Putamen (tissue), 1 donor: ENCODE measurements at places on chromosomes 7 and 10.
A peak's percentile ranks its signal among the peaks of the same experiment; 100 is the strongest.

DNA sequence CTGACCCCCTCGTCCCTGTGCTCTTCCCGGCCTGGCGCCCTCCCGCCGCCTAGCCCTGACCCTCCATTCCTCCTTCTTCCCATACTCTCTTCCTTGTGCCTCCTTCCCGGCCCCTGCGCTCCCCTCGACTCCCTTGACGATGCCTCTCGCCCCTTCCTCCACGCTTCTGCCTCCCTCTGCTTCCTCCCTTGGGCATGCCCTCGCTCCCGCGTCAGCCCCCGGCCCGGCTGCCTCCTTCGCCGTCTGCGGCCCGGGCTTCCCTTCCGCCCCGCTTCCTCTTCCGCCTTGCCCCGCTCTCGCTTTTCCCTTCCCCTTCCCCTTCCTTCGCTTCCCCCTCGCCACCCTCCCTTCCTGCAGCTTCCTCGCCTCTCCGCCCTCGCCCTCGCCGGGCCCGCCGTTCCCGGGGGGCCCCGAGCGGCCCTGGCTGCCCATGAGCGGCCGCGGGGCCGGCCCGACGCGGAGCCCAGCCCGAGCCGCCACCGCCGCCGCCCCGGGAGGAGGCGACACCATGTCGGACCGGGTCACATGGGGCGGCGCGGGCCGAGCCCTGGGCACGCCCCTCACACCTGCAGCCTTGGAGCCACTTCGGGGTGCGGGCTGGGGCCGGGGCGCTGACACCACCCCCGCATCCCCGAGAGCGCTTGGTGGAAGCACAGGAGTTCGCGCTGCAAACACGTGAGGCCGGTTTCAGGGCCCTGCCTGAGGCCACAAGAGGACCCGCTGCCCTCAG, at the start of gene FBXW4:
Gene FBXW4, minus strand, starts transcription at position 497 of the 730 bp plus-strand sequence. Its CDS starts 65 bp downstream, at position 432.
- DNase-seq: peak; percentile 41

GRCh38 chr10:88979153-88979562, 11.4 kb upstream of the FAS start:
- no peak for DNase-seq

DNA sequence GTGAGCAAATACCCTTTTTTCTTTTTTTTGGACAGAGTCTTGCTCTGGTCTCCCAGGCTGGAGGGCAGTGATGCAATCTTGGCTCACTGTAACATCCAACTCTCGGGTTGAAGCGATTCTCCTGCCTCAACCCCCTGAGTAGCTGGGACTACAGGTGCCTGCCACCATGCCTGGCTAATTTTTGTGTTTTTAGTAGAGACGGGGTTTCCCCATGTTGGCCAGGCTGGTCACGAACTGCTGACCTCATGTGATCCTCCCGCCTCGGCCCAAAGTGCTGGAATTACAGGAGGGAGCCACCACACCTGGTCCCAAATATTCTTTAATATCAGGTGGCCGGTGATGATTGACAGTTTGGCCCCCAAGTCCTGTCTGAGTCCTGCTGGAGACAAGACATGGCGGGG, 6.6 kb downstream of the LAT2 start:
- no peak for DNase-seq

DNA sequence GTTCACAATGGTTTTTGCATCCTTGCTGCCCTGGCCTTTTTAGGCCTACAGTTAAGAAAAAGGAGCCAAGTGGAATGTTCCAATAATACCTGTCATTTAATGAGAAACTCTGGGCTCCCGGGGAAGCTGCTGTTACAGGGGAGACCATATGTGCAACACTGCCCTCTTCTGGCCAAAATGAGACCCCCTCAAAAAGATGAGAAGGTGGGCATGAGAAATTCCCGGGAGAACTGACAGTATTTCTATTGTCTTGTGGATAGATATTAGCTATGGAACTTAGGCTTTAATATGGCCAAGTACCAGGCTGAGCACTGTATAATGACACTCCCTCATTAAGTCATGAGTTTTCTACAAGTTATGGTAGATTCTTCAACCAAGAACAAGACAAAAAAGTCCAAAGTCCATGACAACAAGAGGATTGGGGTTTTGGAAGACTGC, 99.4 kb downstream of the CCDC3 start:
- no peak for DNase-seq

- DNase-seq: peak; percentile 96
These were observed 24.8 kb downstream of the FAM53B start for GRCh38 chr10:124719213-124719851.

GRCh38 chr7:27606270-27607209, 56.1 kb downstream of the HIBADH start:
- no peak for DNase-seq

DNA sequence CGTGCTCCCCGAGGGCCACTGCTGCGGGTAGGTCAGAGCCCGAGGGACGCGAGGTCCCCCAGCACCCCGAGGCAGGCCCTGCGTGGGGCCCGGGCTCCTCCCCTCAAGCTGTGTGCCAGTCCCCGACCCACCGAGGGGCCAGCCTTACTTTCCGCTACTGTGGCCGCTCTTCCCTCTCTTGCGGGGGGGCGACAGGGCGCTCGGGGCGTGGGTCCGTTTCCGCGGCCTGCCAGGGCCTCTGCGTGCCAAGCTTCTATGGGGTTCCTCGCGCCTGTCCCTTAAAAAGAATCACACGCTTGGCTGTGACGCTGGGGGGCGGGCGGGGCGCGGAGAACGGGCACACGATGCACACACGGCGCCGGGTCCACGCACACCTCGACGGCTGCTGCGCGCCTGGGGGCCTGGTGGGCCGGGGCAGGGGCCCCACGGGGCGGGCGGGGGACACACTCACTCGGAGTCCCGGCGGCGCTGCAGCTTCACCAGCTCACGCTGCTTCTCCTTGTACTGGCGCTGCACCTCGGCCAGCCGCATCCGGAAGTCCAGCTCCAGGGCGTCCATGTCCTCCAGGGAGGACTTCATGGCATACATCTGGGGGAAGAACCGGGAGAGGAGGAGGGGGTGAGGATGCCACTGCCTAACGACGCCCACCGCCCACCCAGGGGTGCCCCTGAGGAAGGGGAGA, 62.0 kb downstream of the TNRC18 start:
- DNase-seq: no peak

- no peak for DNase-seq
These were observed 42.7 kb upstream of the LAMB1 start for GRCh38 chr7:108045669-108046068.

DNA sequence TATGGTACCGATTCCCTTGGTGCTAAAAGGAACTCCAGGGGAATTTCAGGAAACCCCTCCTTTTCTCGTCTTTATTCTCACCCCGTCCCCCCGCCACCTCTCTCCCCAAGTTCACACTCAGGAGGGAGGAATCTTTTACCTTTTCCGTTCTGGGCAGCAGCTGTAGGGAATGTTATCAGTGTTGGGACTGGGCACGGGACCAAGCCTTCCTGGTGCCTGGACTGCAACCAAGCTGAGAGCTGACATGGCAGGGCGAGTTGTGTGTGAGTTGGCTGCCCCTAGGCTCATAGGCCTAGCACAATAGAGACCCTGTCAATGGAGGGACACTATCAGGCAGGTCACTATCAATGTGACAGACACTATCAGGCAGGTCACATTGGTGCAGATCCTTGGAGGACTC, 121.4 kb downstream of the TCF7L2 start:
- DNase-seq: no peak

DNA sequence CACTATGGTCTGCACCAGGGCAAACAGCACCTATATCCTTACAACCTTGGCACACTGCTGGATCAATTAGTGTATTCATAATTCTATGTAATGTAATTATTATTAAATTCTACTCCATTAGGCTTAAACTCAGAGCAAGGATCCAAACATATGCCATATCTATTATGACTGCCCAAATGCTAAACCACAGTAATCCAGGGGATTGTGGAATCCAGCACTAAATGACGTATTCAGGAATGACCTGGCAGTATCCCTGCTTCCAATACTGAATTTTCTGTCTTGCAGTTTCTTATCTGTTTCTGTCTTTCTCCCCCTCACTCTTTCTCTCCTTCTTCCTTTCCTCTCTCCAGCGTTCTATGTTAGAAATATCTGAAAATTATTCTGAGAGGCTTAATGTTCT, 16.5 kb upstream of the UBE2D1 start:
- no peak for DNase-seq

GRCh38 chr7:155318245-155318644, 20.6 kb downstream of the INSIG1 start:
- DNase-seq: no peak

DNA sequence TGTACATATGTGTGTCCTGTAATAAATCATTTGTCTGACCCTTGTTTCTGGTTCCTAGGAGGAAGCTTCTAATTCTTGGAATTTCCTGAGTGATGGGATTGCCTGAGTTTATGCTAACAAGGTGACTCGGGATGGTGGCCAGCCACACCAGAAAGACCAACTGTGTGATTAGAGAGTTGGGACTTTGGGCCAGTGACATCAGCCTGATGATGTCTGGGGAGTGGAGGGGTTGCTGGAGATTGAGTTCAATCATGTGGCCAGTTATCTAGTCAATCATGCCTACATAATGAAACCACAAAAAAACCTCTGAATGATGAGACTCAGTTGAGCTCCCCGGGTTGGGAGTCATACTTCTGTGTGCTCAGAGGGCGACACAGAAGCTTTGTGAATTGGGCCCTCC, 23.5 kb upstream of the CARD11 start:
- no peak for DNase-seq

- DNase-seq: no peak
These were observed 347.0 kb downstream of the KCNMA1 start for GRCh38 chr10:77290528-77291155.

DNA sequence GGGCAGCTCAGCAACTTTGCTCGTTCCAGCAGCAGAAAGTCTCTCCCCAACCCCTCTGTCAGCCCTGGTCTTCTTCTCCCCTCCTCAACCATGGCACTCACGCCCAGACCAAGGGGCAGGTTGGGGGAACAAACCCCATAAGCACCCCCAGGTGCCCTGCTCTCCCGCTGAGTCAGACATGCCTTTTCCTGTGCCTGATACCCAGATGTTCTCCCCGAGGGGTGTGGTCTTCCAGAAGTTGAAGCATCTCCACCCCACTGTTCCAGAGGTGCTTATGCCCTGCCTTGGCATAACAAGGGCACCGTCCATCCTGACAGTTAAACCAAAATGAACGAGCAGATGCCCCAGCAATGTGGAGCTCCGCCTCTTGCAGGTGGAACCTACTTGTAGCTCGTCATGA, 67.1 kb downstream of the C10orf143 start:
- no peak for DNase-seq

DNA sequence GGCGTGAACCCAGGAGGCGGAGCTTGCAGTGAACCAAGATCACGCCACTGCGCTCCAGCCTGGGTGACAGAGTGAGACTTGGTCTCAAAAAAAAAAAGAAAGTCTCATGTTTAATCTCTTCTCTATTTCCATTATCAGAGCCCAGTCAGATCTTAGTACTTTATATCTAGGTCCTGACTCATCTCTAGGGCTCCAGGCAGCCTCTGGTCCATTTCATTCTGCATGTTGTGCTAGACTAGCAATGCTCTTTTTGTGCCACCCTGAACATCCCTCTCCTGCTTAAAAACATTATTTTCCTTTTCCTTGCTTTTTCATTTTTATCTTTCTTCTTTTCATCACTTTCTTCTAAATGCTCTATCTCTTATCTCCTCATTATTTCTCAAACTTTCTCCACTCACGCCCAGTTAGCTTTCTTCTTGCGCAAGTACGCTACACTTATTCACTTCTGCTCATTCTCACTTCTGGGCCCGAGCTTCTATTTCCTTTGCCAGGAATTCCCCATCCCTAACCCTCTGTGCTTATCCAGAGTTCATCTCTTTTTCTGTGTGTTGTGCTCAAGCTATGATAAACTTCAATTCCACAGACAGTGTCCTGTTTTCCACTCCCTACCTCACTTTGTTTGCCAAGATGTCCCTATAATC, 63.9 kb downstream of the BTAF1 start:
- no peak for DNase-seq

- no peak for DNase-seq
These were observed 32.7 kb upstream of the TRIM8 start for GRCh38 chr10:102611514-102612087.

DNA sequence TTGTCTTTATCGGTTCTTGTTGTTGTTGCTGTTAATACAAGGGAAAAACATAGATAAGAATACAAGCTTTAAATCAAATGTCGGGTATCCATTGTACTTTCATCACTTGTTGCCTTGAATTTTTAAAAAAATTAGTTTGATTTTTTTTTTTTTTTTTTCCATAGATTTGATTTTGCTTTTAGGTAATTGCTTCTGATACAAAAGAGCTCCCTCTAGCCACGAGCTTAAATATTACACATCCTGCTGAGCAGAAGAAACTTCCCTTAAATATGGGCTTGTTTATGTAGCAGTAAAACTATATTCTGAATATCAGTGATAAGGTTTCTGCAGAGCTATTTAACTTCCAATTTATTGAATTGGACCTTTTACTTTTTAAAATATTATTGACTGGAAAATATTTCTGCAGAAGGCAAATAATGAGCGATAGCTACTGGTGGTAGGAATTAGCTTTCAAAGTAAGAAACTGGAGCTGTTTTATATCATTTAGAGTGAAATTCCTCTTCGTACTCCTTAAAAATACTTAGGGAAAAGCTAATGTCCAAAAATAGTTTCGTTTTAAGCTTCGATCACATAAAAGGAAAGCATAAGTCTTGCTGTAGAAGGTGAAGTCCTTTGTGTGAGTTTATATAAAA, 216.9 kb downstream of the POLR1F start:
- peak; percentile 5 for DNase-seq
